ENCODE measurements at places on chromosomes 6 and 20. TPM values are rescaled to one million over a fixed set of nuclear protein-coding genes. Genes with fewer than 3 reads are reported as not detected.

VWA7 gene
- 1.6 TPM for polyA plus RNA-seq

TMC2 gene
- polyA plus RNA-seq, result 0.29 TPM

PGC gene
- 10.5 TPM for polyA plus RNA-seq

MED23 gene
- polyA plus RNA-seq, result 37.0 TPM

LRRC73 gene
- polyA plus RNA-seq, result 0.40 TPM

SAPCD1 gene
- polyA plus RNA-seq, result 8.9 TPM

ATP6V1G2 gene
- polyA plus RNA-seq, result 4.1 TPM

RNF39 gene
- polyA plus RNA-seq, result 0.64 TPM

HLA-DQA1 gene
- polyA plus RNA-seq, result 4.9 TPM

Measured in right lung (tissue), 10 donors.